ENCODE measurements at places on chromosomes 13 and 19. TPM values are rescaled to one million over a fixed set of nuclear protein-coding genes. Genes with fewer than 3 reads are reported as not detected.

GRCh38 chr19:49689133-49690078 is at the start of gene ADM5:
ADM5 (plus strand) TSS chr19:49689594; CDS start chr19:49689838, 244 bp downstream.
- peak within 1 kb of the TSS; percentile 77 for H3K4me3 ChIP-seq
- peaks cover 20% of the 10 kb centered on the region for H3K36me3 ChIP-seq
- H3K27ac ChIP-seq, result no peak within 1 kb of the TSS
- peak; percentile 31 for DNase-seq
- H3K4me1 ChIP-seq, result peaks cover 27% of the 10 kb centered on the region

DNA sequence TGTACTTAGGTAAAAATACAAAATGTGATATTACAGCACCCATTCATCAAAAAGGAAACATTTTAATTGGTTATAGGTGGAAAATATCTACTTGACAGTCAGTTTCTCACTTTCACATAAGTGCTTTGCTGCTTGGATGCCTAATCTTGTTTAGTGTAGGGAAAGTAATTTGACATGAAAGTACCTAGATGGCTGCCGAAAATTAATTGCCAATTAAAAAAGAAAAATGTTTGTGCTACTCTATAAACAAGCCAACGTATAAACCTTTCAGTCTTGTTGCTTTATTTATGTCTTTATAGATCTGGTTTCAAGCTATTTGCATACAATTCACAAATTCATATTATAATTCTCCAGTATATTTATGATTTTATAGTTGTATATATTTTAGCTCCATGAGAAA is 729.9 kb downstream of the DACH1 start:
- DNase-seq, result no peak
- H3K4me3 ChIP-seq, result no peak overlapping the region
- H3K4me1 ChIP-seq, result no peaks in the 10 kb centered on the region
- H3K36me3 ChIP-seq, result no peaks in the 10 kb centered on the region
- no peak overlapping the region for H3K27ac ChIP-seq

Gene KLK4
- total RNA-seq, result not detected

Gene RLN3
- total RNA-seq, result not detected

Measured in activated CD4-positive, alpha-beta T cell treated with anti-CD3 and anti-CD28 coated beads, Interleukin-2, amount 10 ng/mL, durations not matched to agents 7 days and 5 days (primary cell).